ENCODE measurements at places on chromosomes 12 and 14.

GRCh38 chr14:101217616-101218371 lies 314.3 kb upstream of the RTL1 start:
- DNase-seq, result no peak

DNA sequence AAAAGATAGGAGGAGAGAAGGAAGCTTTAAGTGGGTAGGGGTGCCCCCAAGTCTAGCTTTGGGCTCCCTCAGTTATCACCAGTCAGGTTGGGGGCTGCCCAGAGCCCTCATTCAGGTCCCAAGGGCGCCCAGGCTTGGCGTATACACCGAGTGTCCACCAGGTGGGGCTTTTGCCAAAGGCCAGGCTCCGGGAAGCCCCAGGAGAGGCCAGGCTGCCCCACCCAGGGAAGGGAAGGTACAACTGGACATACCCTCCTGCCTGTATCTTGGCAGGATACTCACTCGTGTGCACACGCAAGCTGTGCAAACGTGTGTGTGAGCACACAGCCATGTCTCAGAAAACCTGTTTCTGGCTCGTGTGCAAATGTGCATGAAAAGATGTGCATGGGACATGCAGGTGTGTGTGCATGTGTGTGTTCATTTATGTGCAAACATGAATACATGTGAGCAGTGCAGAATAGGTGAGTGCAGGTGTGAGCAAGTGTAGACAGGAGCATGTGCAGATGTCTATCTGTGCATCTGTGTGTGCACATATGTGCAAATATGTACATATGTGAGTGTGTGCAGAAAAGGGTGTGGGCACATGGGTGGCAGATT lies 103.9 kb upstream of the MYL2 start:
- DNase-seq, result no peak

GRCh38 chr12:111178181-111179081 lies 190.5 kb downstream of the PHETA1 start:
- DNase-seq, result no peak

GRCh38 chr14:50719911-50720759 lies 52.0 kb upstream of the SAV1 start:
- no peak for DNase-seq

DNA sequence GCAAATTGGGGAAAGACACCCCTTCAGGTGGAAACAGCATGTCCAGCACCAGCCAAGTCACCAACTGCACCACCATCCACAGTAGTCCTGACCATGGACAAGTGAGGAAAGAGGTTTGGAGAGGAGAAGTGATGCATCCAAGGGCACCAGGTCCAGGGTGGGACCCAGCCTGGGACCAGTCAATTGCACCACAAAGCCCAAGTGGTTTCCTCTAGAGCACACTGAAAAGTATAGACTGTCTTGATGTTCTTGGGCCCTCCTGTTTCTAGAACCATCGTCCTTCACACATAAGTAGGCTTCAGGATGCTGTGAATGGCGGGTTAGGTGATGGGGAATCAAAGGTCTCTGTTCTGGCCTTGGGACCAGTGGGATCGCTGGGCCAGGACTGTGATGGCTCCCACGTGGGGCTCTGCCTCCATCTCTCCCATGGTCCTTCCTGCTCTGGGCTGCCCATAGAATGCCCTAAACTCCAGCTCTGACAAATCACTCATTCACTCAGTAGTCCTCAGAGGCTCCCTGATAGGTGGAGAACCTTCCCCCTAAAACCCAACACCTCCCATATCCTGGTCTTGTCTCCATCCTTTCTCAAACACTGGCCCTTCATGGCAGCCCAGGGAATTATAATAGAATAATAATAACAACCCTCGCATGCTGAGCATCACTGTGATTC lies 9.2 kb downstream of the KRT79 start:
- no peak for DNase-seq

GRCh38 chr14:101707863-101708620 lies 53.5 kb upstream of the PPP2R5C start:
- no peak for DNase-seq

DNA sequence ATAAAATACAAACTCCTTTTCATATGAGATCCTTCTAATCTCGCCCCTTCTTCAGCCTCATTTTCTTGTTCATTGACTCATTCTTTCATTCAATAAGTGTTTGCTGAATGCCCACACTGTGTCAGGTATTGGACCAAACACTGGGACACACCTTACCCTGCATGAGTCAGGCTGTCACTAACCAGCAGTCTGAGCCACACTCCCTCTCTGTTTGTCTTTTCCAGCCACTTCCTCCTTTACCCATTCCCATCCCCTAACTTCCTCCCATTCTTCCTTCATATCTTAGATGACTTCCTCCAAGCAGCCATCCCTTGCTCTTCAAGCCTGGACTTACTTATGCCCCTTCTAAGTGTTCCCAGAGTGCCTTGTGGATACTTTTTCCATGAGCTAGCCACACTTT lies 27.0 kb upstream of the HIF1A start:
- no peak for DNase-seq

- DNase-seq, result no peak
Observed at GRCh38 chr12:130335517-130336392, 1.9 kb upstream of the PIWIL1 start.

- no peak for DNase-seq
Observed at GRCh38 chr12:107891967-107892366, 117.5 kb downstream of the ASCL4 start.

- no peak for DNase-seq
Observed at GRCh38 chr14:86091811-86092210, 561.9 kb downstream of the FLRT2 start.

- DNase-seq, result no peak
Observed at GRCh38 chr14:24481622-24482324, 26.3 kb downstream of the CMA1 start.

DNA sequence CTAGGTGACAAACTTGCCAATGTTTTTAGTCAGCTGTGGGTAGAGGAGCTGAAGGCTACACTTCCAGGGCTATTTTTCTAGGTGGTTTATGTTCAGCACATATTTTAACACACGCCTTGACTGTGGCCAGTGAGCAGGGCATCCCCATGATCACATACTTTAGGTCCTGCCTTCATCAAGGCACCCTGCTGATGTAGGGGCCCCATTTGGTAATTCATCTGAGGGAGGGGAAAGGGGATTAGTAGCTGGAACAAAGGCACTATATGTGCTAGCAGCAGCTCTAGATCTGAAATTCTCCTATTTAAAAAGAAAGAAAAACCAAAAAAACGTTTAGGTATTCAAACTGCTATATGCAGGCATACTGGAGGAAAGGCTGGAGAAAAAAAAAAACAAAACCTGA lies 14.5 kb downstream of the EGLN3 start:
- DNase-seq, result no peak

DNA sequence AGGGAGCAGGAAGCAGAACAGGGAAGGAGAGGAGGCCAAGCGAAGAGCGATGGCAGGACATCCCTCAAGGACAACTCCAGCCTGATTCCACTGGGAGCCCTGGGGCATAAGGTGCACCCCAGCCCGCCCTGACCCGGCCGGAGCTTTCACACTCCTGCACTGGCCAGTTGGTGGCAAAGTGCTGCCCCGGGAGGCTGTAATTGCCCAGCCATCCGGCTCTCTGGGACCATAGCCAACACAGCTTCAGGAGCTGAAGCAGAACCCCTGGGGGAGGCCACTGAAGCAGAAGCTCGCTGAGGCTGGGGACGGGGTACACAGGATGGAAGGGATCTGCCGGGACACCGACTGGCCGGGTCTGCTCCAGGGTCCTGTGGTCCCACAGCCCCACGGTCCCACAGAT lies 41.9 kb upstream of the BEGAIN start:
- no peak for DNase-seq

- no peak for DNase-seq
Observed at GRCh38 chr14:70061108-70061507, 127.6 kb downstream of the SLC8A3 start.

DNA sequence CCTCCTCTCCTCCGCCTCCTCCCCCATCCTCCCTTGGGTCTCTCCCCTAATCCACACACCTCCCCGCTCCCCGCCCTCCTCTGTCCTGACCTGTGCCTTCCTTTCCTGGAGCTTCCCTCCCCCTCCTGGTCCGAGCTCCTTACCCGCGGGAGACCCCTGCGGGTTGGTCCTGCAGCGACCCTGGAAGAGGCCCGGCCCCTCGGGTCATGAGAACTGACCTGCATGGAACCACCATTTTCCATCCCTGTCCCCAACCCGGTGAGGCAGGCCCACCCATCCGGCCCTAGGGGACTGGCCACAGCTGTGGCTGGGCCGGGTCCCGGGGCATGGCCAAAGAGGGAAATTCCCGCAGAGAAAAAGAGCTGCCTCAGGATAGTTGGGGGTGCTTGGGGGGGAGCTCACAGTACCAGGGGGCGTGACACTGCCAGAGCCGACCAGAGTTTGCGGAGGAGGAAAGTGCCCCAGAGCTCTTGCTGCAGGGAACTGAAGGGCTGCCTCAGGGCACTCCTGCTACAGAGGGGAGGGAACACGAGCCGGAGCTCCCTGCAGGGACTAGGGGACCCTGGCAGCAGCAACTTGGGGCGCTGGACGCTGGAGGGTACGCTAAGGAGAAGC lies 613 bp downstream of the ARHGEF40 start:
- peak; percentile 33 for DNase-seq

DNA sequence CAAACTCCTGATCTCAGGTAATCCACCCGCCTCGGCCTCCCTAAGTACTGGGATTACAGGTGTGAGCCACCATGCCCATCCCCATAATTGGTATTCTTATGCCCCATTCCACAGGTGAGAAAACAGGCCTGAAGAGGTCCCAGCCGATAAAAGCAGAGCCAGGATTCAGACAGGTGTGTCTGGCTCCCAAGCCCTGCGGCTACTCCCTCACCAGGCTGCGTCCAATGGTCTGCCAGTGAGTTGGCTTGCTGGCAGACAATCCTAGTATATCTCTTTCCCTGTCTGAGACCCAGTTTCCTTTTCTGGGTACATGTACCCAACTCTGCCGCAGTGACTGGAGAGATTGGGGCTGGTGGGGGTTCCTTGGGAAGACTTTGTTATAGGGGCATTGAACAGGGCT lies 1.9 kb upstream of the TSPAN9 start:
- DNase-seq, result no peak

DNA sequence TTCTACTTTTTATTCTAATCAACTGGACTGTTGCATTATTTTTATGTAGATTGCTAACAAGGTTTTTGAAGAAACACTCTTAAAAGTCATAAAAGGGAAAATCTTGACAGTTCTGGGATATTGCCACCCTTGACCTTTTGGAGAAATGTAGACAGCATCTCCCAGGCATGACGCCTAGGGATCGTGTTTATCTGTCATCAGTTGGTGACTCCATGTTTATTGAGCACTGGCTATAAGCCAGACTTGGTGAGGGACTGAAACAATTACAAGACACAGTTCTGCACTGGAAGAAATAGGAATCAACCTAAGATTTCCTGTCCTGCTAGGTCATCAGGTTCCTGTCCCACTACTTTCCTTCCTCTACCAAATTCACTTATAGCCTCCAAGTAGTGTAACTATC lies 34.5 kb downstream of the HMGA2 start:
- no peak for DNase-seq
